Stimulated activated CD8-positive, alpha-beta memory T cell treated with anti-CD3 and anti-CD28 coated beads, Interleukin-7, amount 100 ng/mL, for 1 hour (primary cell): ENCODE measurements at places on chromosomes 1 and 21.

DNA sequence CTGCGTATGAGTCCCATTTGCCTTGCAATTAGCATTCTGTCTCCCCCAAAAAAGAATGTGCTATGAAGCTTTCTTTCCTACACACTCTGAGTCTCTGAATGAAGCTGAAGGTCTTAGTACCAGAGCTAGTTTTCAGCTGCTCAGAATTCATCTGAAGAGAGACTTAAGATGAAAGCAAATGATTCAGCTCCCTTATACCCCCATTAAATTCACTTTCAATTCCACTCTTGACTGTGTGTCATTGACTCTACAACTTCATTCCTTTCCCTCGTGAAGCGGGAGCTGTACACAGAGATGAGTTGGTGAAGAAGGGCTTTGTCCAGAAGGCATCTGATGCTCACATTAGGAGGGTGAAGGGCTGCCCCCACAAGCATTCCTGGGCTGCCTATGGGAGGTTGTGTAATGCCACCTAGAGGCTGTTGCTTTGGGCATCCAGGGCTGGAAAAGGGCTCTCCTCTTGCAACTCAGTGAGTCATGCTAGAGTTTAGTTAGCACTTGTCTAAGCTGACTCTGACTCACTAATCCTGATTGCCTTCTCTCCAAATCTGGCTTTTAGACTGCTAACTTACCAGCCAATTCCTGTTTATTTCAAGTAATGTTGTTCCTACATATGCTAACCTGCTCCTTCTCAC lies 1.8 kb downstream of the SPRR1B start:
- no peak for DNase-seq

DNA sequence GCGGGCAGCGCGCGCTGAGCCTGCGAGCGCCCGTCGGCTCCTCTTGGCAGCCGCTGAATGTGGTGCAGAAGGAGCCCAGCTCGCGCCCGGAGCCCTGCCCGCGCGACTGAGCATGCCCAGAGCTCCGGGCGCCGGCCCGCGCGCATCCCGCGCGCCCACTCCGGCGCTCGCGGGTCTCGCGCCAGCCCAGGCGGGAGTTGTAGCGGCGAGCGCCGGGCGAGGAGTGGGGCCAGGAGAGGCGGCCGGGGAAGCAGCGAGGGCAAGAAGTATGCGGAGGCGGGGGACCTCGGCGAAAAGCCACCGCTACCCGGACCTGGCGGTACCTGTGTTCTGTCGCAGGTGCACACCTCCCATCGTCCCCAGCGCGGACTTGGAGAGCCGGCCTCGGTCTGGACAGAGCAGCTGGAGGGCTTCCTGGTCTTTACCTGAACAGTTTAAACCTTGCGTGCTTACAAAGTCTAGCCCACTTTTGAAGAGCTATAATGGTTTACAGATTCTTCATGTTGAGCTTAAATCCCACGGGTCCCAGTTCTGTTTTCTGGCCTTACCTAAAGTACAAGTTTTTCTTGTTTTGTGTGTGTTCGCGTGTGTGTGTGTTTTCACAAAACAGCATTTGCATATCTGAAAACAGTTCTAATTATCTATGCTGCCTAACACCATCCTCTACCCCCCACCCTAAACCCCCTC lies at the start of gene DDAH1:
Gene DDAH1 (minus strand): TSS at position 61 of the 687 bp plus-strand sequence. CDS start 114 bp downstream, outside the sequence.
- no peak for DNase-seq

GRCh38 chr1:24388331-24388885 lies 25.2 kb downstream of the STPG1 start:
- no peak for DNase-seq

GRCh38 chr1:22825486-22826189 lies 115.0 kb downstream of the EPHB2 start:
- DNase-seq: no peak

DNA sequence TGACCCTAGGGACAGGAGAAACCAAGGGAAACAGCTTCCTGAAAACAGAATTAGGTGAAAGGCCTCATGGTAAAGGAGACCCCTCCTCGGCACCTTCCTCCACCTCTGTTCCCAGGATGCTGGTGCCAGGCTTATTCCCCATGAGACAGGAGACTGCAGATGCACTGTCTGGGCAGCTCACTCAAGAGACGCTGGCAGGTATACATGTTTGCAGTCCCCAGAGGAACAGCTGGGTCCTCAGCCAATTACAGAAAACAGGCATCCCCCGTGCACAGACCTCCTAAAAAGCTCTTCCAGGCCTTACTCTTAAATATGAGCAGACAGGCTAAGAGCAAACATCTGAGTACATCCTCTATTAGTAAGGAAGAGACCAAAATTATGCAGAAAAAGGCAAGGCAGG lies 6.5 kb downstream of the CCSAP start:
- DNase-seq: no peak

GRCh38 chr21:21156957-21157356 lies 158.7 kb downstream of the NCAM2 start:
- DNase-seq: no peak

- DNase-seq: no peak
Observed at GRCh38 chr21:27722095-27722494, 755.2 kb upstream of the ADAMTS5 start.

GRCh38 chr1:187010571-187011309 lies 182.0 kb downstream of the PLA2G4A start:
- no peak for DNase-seq

- DNase-seq: no peak
Observed at GRCh38 chr1:218400624-218401023, 55.5 kb downstream of the TGFB2 start.

GRCh38 chr1:216566641-216567205 lies 143.5 kb upstream of the USH2A start:
- DNase-seq: no peak

GRCh38 chr1:229076195-229076594 lies 194.7 kb upstream of the RAB4A start:
- no peak for DNase-seq

GRCh38 chr1:182080955-182081582 lies 19.6 kb upstream of the ZNF648 start:
- no peak for DNase-seq

DNA sequence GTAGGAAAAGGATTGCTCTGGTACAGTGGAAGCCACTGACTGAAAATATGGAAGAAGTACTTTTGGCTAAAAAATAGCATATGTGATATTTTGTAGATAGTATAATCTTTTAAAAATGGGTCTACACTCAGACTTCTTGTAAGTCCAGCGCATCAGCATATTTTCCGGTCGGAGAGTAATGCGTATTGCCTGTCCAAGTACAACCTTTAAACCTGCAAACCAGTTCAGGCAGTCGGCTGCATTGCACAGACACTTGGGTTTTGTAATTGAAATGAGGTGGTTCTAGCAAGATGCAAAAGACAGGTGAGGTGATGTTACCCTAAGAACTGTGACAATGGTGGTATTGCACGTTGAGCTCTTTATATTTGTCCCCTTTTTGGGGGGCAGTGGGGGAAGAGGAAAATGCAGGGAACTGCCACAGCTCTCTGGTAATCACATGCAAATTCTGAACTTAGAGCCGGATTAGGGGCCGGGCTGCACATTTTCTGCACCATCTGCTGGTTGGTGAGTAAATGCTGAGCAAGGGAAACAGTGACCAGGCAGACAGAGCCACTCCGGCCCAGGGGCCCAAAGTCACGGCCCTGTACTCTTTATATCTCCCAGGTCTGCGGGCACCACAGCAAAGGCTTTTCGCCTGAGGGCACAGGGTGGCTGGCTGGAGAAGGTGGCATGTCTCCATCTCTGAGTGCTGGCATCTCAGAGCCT lies 2.3 kb downstream of the GPR137B start:
- DNase-seq: no peak

- no peak for DNase-seq
Observed at GRCh38 chr1:179082333-179082998, 596 bp downstream of the TOR3A start.

DNA sequence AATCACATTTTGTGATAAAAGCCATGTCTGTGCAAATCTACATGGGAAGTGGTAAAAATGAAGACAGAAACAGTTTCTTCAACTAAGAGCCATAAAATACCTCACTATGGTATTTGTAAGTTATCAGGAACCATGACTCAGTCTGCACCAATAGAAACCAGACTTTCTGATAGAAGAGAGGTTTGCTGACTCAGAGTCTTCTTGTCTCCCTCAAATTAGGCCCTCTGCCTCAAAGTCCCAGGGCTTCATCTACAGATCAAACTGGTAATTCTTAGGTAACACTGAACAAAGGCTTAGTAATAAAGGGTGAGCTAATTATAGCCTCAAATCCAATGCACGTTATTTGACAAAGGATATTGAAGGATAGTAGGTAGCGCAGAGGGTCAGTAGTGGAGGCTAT lies 30.9 kb upstream of the SSX2IP start:
- DNase-seq: no peak

DNA sequence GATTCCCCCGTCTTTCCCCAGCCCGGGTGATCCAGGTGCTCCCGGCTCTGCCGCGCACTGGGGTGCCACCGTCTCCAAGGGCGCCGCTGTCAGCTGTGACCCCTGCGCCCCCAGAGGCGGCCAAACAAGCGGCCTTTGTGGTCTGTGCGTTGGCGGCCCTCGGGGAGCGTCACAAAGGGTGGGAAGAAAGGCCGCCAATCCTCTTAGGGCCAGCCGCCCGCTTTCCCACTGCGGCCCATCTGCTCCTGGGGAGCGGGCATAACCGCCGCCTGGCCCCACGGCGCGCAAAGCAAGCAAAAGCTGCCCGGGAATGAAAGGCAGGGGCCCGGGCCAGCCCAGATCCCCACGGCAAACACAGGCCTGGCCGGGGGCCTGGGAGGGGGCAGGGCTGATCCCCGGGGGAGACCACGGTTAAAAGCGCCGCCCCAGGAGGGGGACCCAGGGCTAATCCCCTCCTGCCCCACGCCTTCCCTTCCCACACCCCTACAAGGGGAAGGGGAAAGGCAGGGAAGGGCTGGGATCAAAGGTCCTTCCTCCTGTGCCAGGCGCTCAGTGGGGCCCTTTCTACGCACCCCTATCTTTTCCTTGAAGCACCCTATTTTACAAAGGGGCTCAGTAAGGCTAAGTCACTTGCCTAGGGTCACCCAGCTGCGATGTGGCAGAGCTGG lies 24.0 kb downstream of the C1QB start:
- no peak for DNase-seq

DNA sequence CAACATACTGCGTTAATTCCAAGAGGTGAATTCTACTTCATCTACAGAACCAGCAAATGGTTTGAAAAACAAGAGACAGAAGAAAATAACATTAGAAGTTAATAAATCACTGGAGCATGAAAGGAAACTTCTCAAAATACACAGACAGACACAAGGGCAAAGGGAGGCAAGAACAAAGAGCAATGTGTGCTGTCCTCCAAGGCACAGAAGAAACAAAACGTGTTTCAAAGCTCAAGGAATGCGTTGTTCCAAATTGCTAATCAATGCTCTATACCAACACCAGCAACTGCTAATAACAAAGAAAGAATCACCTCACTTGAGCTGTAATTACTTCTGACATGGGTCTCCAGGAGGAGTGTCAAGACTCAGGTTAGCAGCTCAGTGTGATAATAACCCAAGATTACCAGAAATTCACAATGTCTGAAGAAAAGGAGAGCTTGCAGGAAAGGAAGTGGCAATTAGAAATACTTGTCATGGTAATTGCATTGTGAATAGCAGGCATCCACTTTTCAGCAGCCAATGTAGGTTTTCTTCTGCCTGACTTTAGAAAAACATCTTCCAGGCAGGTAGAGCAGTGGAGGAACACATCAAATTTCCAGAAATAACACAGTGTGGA lies 175.4 kb downstream of the SEC16B start:
- DNase-seq: no peak

DNA sequence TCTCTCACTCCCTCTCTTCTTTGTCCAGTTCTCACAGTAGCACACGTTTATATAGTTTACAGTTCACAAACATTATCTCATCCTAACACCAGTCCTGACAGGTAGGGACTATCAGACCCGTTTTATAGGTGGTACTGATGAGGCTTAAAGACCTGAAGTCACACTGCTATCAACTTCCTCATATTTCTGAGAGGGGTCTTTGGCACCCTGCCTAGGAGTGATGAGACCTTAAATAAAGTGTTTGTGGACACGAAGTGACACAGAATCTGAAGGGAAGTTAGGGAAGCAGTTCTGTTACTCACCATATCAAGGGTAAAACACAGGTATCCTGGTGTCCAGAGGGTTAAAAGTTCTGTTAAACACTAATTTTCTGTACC lies 590 bp upstream of the TACSTD2 start:
- DNase-seq: no peak
